Activated CD8-positive, alpha-beta memory T cell treated with anti-CD3 and anti-CD28 coated beads, Interleukin-2, amount 10 ng/mL, durations not matched to agents 7 days and 5 days (primary cell): ENCODE measurements at places on chromosomes 1 and 21. TPM values are rescaled to one million over a fixed set of nuclear protein-coding genes. Genes with fewer than 3 reads are reported as not detected.

- no peaks in the 10 kb centered on the region for H3K36me3 ChIP-seq
- H3K4me1 ChIP-seq = no peaks in the 10 kb centered on the region
- H3K27ac ChIP-seq = no peak overlapping the region
These were observed 235.0 kb upstream of the NFIA start for GRCh38 chr1:60847391-60847790.

GRCh38 chr21:42545317-42545716 lies 31.7 kb downstream of the SLC37A1 start:
- DNase-seq = no peak
- peaks cover 13% of the 10 kb centered on the region for H3K4me1 ChIP-seq
- peaks cover 2% of the 10 kb centered on the region for H3K36me3 ChIP-seq
- no peak overlapping the region for H3K27ac ChIP-seq
- no peak overlapping the region for H3K4me3 ChIP-seq

- DNase-seq = no peak
- no peaks in the 10 kb centered on the region for H3K4me1 ChIP-seq
- peaks cover 29% of the 10 kb centered on the region for H3K27me3 ChIP-seq
These were observed 130.8 kb downstream of the LACTBL1 start for GRCh38 chr1:22841860-22842281.

The RBM34 gene
- 111 TPM for total RNA-seq

DNA sequence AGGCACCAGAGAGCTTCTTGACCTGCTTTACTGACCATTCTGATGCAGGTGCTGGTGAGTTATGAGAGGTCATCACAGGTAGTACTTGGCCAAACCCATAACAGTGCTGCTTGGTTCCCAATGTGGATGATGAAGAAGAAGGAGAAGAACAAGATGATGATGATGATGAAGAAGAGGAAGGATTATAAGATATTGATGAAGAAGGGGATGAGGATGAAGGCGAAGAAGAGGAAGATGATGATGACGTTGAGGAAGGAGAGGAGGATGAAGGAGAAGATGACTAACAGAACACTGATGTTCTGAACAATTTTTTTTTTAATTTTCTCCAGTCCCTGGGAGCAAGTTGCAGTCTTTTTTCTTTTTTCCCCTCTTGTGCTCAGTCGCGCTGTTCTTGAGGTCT lies 23.9 kb upstream of the SLAMF1 start:
- DNase-seq = no peak
- H3K27ac ChIP-seq = no peak overlapping the region
- no peaks in the 10 kb centered on the region for H3K27me3 ChIP-seq
- peaks cover 36% of the 10 kb centered on the region for H3K4me1 ChIP-seq
- no peak overlapping the region for H3K4me3 ChIP-seq

The GORAB gene
- 13.6 TPM for total RNA-seq

- H3K27ac ChIP-seq = no peak overlapping the region
- no peak for DNase-seq
- H3K36me3 ChIP-seq = no peaks in the 10 kb centered on the region
- no peaks in the 10 kb centered on the region for H3K27me3 ChIP-seq
- H3K4me3 ChIP-seq = no peak overlapping the region
These were observed 40.3 kb downstream of the DIRAS3 start for GRCh38 chr1:68010090-68010489.

DNA sequence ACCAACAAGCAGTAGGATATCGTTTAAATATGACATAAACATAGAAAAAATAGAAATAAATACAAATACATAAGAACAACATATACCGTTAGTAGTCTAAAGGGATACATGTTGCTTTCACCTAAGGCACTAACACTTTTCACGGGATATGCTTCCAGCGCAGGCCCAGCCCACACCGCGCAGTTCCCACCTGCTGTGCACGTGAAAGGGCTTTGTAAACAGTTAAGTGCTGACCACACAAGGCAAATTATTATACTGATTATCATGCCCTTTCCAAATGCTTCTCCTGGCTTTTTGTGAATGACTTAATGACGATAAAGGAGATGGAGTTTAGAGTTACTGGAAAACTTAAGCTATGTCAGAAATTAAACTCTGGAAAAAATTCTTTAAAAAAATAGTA lies 11.3 kb upstream of the IL22RA1 start:
- H3K4me1 ChIP-seq = peaks cover 20% of the 10 kb centered on the region
- H3K27ac ChIP-seq = no peak overlapping the region
- H3K27me3 ChIP-seq = peaks cover 21% of the 10 kb centered on the region
- H3K36me3 ChIP-seq = no peaks in the 10 kb centered on the region

DNA sequence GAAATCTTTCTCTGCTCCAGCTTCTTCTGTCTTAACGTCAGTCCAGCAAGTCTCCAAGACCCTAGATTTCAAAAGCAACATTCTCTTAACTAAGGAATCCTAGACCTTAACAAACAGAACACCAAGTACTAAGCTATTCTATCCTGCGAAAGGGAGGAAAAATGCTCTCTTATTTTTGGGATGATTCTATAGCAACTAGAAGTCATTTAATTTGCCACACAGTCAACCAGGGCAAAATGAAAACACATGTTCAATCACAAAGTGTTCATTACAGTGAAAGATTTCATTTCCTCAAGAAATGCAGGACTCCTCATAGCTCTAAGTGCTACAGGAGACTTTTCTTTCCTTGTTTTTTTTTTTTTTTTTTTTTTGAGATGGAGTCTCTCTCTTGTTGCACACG lies 36.2 kb upstream of the DOCK7 start:
- peaks cover 21% of the 10 kb centered on the region for H3K27me3 ChIP-seq
- DNase-seq = no peak
- H3K4me1 ChIP-seq = peaks cover 10% of the 10 kb centered on the region
- no peak overlapping the region for H3K27ac ChIP-seq
- no peak overlapping the region for H3K4me3 ChIP-seq

DNA sequence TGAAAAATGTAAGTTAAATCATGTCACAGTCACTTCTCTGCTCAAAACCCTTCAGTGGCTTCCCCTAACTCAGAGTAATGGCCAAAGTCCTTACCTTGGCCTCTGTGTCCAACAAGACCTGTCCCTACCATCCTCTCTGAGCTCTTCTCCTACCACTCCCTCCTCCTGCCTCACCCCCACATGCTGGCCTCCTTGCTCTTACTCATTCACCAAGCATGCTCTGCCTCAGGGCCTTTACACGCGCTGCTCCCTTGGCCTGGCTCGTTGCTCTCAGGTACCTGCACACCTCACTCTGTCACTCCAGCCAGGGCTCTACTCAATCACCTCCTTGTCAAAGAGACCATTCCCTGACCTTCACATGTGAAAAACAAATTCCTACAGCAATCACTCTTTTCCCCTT lies 54.2 kb downstream of the SEC16B start:
- H3K4me1 ChIP-seq = no peaks in the 10 kb centered on the region
- H3K27ac ChIP-seq = no peak overlapping the region
- H3K27me3 ChIP-seq = no peaks in the 10 kb centered on the region

The CACNA1S gene
- not detected for total RNA-seq

GRCh38 chr1:231706934-231707333 lies 80.3 kb downstream of the DISC1 start:
- H3K27ac ChIP-seq = no peak overlapping the region
- no peak overlapping the region for H3K4me3 ChIP-seq
- no peak for DNase-seq
- H3K27me3 ChIP-seq = no peaks in the 10 kb centered on the region

GRCh38 chr1:9825093-9826074 lies 1.6 kb upstream of the CLSTN1 start:
- peak; percentile 65 for DNase-seq
- H3K27ac ChIP-seq = peak overlapping the region; percentile 66
- peaks cover 8% of the 10 kb centered on the region for H3K36me3 ChIP-seq
- peaks cover 47% of the 10 kb centered on the region for H3K4me1 ChIP-seq
- peak overlapping the region; percentile 37 for H3K4me3 ChIP-seq
- peaks cover 4% of the 10 kb centered on the region for H3K27me3 ChIP-seq

The UBE2U gene
- not detected for total RNA-seq

GRCh38 chr1:84365225-84366221 lies 32.8 kb upstream of the DNASE2B start:
- H3K4me1 ChIP-seq = peaks cover 11% of the 10 kb centered on the region
- H3K36me3 ChIP-seq = no peaks in the 10 kb centered on the region
- H3K4me3 ChIP-seq = no peak overlapping the region
- H3K27ac ChIP-seq = no peak overlapping the region
- H3K27me3 ChIP-seq = no peaks in the 10 kb centered on the region
- DNase-seq = no peak

DNA sequence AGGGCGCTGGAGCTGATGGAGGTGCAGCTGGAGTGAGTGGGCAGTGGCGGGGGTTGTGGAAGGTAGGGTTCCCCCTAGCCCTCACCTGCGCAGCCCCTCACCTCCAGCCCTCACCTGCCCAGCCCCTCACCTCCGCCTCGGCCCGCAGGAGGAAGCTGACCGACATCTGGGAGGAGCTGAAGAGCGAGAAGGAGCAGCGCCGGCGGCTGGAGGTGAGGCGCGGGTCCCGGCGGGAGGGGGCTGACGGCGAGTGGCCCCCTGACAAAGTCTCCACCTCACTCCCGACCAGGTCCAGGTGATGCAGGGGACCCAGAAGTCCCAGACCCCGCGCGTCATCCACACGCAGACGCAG lies 2.7 kb downstream of the EVA1B start:
- H3K36me3 ChIP-seq = peaks cover 2% of the 10 kb centered on the region
- H3K4me3 ChIP-seq = peak overlapping the region; percentile 5
- H3K27me3 ChIP-seq = peaks cover 6% of the 10 kb centered on the region
- no peak for DNase-seq

DNA sequence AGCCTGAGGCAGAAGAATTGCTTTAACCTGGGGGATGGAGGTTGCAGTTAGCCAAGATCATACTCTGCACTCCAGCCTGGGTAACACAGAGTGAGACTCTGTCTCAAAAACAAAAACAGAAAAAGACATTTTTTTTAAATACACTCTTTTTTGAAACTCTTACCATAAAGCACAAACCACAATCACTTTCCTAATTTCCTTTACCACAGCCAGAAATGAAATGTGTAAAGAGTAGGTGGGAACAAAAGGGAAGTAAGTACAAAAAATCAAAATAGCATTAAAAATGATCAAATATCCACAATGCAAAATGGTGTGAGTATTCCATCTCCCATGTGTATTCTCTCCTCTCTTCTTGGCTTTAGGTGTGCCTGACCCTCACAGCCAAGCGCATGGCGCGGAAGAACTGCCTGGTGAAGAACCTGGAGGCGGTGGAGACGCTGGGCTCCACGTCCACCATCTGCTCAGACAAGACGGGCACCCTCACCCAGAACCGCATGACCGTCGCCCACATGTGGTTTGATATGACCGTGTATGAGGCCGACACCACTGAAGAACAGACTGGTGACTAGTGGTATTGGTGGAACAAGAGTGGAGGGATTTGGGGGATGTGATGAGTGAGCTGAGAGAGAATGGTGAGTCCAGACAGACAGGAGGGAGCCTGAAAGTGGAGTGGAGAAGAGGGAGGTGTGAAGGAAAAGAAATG lies 14.9 kb downstream of the ATP1A4 start:
- H3K4me3 ChIP-seq = no peak overlapping the region
- H3K4me1 ChIP-seq = peaks cover 30% of the 10 kb centered on the region
- H3K27ac ChIP-seq = no peak overlapping the region
- no peaks in the 10 kb centered on the region for H3K36me3 ChIP-seq
- H3K27me3 ChIP-seq = peaks cover 49% of the 10 kb centered on the region
- DNase-seq = no peak

DNA sequence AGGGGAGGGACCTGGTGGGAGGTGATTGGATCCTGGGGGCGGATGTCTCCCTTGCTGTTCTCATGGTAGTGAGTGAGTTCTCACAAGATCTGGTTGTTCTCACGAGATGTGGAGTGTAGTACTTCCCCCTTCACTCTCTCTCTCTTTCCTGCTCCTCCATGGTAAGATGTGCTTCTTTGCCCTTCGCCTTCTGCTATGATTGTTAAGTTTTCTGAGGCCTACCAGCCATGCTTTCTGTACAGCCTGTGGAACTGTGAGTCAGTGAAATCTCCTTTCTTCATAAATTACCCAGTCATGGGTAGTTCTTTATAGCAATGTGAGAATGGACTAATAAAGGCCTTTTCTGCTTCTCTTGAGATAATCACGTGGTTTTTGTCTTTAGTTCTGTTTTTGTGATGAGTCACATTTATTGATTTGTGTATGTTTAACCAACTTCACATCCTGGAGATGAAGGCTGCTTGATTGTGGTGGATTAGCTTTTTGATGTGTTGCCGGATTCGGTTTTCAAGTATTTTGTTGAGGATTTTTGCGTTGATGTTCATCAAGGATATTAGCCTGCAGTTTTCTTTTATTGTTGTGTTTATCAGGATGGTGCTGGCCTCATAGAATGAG lies 45.5 kb downstream of the RABGAP1L start:
- H3K4me3 ChIP-seq = peak overlapping the region; percentile 69
- H3K27me3 ChIP-seq = no peaks in the 10 kb centered on the region
- DNase-seq = peak; percentile 59
- H3K27ac ChIP-seq = peak overlapping the region; percentile 93
- peaks cover 50% of the 10 kb centered on the region for H3K4me1 ChIP-seq
- H3K36me3 ChIP-seq = peaks cover 58% of the 10 kb centered on the region

GRCh38 chr1:18297896-18298648 lies 182.7 kb upstream of the KLHDC7A start:
- H3K27me3 ChIP-seq = peaks cover 5% of the 10 kb centered on the region
- H3K36me3 ChIP-seq = no peaks in the 10 kb centered on the region
- no peak overlapping the region for H3K27ac ChIP-seq
- no peak overlapping the region for H3K4me3 ChIP-seq

The CGN gene
- total RNA-seq = 0.37 TPM

DNA sequence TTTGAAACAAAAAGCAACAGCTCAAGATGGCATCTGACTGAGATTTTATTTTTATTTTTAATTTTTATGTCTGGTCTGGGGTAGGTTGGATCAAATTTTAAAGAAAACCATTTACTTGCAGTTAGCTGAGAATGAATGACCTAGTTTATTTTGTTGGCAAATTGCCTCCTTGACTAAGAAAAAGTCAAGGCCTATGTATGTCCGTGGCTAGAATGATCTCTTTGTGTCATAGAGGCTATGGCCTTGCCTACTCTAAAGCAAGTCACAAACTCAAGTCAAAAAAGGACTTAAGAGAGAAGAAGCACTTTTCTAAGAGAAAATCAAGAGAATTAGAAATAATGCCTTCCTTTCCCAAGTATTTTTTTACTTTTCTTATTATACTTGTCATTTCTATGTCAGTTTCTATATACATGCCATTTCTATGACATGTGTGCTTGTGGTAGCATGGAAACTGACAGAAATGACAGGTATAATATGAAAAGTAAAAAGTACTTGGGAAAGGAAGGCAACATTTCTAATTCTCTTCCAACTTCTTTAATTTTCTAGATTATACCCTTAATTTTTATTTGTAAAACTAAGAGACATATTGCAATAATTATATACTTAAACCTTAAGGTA lies 136.7 kb downstream of the CENPF start:
- H3K4me3 ChIP-seq = no peak overlapping the region
- DNase-seq = no peak
- H3K36me3 ChIP-seq = no peaks in the 10 kb centered on the region
- no peaks in the 10 kb centered on the region for H3K4me1 ChIP-seq
- no peaks in the 10 kb centered on the region for H3K27me3 ChIP-seq
- H3K27ac ChIP-seq = no peak overlapping the region

DNA sequence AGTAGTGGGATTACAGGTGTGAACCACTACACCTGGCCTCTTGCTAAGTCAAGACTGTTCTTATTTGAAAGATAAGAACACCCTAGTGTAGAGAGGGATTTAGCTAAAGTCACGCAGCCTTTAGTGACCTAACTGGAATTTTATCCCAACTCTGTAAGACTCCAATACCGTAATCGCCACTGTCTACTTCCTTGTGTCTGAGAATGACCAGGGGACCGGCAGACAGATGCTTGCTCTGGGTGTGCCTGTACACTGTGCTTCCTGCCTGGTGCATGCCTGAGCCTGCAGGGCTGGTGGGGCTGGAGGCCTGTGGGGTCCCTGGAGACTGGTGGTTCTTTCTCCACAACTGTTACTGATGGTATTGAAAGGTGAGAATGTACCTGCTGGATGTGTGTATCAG lies 15.3 kb downstream of the MFSD2A start:
- H3K36me3 ChIP-seq = no peaks in the 10 kb centered on the region
- no peak for DNase-seq
- H3K4me1 ChIP-seq = no peaks in the 10 kb centered on the region
- no peaks in the 10 kb centered on the region for H3K27me3 ChIP-seq
- H3K4me3 ChIP-seq = no peak overlapping the region

The CHIA gene
- total RNA-seq = not detected
